ENCODE measurements at places on chromosomes 1 and 21.

DNA sequence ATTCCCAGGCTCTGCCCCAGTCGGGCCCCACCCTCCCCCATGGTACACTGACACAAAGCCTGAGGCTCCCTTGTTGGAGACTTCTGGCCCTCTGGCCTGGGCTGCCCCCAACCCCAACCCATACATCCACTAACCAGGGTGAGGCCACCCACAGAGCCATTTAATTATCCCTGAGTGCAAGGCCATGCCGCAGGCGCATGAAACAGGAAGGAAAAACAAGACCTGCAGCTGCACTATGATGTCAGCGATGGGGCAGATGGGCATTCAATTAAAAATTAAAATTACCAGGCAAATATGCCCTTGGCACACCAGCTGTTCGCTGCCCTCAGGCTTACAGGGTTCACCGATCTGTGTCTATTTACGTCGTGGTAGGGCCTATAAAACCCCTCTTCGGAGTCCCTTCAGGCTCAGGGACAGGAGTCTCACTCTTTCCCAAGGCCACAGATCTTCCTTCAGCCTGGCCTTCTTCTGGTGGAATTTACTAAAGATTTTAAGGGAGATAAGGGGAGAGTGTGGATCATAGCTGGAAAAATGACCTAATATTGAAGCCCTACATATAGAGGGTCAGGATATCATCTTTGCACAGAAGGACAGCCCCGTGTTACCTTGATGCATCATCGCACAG is 29.6 kb upstream of the RGS16 start:
- DNase-seq = no peak

DNA sequence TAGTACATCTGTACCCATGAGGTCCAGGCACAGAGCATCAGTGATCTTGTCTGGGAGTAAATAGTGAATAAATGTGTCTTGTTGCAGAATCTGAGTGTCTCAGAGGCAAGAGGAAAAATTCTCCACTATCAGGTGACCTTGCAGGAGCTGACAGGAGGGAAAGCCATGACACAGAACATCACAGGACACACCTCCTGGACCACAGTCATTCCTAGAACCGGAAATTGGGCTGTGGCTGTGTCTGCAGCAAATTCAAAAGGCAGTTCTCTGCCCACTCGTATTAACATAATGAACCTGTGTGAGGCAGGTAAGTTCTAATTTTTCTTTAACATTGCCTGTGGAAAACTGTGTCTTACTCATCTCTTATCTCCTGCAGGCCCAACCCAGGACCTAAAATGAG is 43.1 kb downstream of the IL12RB2 start:
- DNase-seq = no peak

DNA sequence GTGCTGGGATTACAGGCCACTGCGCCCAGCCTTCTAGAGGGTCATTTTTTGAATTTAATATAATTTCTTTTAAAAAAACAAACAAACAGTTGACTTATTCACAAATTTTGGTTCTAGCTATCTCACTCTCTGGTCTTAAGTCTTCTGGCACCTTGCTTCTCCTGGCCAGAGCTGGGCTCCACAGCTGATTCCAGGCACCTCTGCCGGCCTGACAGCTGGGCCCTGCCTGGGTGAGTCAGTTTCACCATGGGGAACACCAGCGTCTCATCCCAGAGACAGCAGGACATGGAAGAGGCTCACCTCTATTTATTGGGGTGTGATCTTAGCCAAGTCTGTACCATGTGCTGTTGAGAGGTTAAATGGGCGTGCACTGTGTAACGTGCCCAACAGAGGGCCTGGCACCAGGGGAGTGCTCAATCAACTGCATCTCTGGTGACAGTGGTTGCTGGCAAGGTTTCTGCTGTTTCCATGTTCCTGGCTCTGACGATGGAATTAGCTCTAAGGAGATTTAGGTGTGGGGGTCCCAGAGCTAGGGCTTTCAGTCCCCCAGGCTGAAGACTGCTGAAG is 956 bp downstream of the CPLANE2 start:
- no peak for DNase-seq

DNA sequence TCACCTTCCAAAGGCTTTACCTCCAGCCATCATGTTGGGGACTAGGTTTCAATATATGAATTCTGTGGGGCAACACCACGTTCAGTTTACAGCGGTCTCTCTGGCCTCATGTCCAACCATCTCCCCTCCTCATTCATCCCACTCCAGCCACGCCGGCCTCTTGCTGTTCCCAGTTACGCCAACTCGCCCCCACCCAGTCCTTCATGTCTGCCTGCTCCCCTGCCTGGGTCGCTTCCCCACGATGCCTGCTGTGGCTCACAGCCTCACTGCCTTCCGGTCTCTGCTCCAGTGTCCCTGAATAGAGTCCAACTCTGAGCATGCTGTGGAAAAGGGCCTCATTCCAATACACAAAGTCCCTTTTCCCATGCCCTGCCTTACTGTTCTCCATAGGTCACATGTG is 193.8 kb downstream of the KIF26B start:
- DNase-seq = no peak

DNA sequence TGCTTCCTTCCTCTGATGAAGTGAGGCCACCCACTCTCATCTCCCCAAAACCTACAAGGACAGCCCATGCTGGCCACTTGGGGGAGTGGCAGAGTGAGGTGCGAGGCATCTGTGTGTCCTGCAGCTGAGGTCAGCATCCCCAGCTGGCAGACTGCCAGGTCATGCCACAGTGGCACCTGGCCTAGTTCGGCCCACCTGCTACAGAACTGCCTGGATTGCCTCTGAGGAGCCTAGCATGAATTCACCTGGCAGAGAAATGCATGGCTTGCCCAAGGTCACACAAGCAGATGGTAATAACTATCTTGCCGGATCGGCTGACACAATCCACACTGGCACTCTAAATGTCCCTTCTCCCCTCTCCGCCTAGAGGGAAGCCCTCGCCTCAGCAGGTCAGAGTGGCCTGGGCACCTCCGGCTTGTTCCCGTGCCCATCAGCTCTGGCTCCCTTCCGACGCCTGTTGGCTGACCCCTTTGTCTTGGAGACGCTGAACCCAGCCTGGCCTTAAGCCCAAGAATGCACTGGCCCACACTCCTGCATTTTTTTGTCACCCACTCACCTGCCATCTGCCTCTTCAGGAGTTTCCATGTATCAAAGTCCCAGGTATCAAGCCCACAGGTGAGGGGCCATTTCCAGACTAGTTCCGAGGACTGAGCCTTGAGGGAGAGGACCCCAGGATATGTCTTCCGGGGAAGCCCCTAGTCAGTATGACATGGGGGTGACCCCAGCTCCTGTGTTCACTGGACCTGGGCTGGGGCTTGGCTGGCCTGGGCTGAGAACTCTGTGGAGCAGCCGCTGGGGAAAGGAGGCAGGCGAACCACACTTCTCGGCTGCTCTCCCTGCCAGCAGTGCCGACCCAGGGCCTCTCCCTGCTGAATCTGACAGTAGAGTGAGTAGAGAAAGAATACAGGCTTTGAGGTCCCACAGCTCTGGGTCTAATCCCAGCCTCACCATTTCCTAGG is 21.7 kb downstream of the ECE1 start:
- DNase-seq = no peak

- DNase-seq = peak; percentile 40
Observed at GRCh38 chr1:248821101-248821500, 4.6 kb downstream of the SH3BP5L start.

DNA sequence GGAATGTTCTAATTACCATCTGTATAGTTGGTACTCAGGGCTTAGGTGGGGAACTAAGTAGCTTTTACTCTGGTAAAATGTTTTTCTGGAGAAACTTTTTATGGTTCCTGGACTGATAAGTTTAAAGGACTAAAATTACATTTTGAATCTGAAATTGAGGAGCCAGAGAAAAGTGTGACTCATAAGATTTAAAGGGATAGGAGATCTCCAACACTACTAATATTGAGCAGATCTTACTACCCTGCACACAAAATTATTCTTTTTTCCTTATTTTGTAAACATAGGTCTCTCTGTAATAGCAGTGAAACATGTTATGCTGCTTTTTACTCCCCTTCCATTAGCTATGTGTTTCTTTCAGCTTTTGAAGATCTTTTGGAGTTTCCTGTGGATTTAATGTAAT is 32.5 kb downstream of the MTF2 start:
- no peak for DNase-seq

- no peak for DNase-seq
Observed at GRCh38 chr1:231763456-231763855, 136.9 kb downstream of the DISC1 start.

DNA sequence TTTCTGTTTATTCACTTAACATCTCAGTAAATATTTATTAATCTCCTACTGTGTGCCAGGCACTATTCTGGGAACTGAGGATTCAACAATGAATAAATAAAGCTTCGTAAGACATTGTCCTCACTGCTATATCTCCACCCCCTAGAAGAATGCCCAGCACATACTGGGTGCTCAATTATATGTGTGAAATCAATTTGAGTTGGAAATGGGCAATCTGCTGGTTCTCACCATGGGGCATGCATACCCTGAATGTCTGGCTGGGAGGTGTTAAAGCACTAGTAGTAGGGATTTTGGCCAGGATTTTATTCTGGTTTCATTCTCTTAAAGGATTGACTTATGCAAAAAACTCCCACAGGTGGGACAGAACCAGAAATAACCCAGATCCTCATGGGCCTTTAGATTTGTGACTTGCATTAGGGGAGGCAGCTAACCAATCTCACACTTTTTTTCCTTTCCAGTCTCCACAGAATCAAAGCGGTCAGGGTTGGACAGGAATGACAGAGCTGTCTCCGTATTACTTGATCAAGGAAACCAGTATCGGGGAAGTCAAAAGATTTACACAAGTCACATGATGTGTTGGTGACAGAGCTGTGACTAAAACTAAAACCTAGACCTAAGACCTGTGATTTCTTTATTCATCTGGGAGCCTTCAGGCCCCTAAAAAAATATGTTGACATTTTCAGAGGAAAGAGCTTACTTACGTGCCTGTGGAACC is 12.8 kb downstream of the GFI1 start:
- no peak for DNase-seq

GRCh38 chr1:151534662-151535278 is 5.3 kb upstream of the TUFT1 start:
- DNase-seq = peak; percentile 78

DNA sequence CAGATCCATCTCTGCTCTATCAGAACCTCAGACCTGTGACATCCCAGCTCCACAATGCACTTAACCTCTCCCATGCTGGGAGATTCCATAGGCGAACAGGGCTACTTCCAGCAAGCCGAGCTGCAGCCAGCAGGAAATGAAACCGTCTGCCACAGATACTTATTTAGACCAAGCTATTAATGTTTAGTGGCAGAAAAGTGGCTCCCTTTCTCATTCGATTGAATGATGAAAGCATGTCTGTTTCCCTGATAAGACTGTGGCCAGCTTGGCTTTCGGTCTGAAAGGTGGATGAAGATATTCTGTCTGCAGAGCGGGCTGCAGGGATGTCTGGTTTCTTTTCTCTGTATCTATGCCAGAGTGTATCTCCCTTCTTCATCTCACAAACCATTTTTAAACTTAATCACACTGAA is 146.4 kb downstream of the GREM2 start:
- DNase-seq = peak; percentile 19

- DNase-seq = peak; percentile 22
Observed at GRCh38 chr1:112296908-112297307, 99.1 kb upstream of the CTTNBP2NL start.

DNA sequence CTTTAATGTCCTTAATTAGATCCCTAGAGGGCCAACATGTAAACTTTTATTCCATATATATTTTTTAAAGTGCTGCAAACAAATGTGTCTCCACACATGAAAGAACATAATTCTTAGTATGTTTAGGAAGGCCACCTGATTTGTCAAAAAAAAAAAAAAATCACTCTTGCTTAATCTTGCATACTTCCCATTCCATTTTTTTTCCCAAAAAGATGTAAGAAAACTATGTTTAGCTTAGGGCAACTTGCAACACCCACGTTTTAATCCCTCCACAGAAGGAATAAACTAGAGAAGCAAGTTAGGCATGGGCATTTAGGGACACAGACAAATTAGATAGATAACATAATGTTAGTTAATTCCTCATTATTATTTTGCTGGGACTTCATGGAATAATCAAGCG is 5.6 kb downstream of the YOD1 start:
- no peak for DNase-seq
